ENCODE measurements at places on chromosomes 11 and 22.

DNA sequence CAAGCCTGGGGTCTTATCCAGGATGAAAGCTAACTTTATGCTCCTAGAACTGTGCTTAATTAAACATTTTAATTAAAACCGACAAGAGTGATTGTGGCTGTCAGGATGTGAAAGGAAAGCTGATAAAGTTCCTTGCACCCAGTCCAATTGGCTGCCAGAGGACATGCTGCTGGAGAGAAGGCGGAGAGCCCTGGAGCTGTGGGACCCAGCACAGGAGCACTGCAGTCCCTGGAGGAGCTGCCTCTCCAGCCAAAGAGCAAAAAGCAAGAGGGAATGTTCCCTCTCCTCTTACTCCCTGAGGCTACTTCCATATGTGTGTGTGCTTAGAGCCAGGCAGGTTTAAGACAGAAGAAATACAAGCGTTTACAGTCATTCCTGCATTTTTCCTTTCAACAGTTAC, 118.6 kb downstream of the OPCML start:
- DNase-seq: no peak

GRCh38 chr11:66556086-66556485, 9.4 kb downstream of the ACTN3 start:
- no peak for DNase-seq

GRCh38 chr22:26401726-26402125, 27.3 kb upstream of the ASPHD2 start:
- no peak for DNase-seq

DNA sequence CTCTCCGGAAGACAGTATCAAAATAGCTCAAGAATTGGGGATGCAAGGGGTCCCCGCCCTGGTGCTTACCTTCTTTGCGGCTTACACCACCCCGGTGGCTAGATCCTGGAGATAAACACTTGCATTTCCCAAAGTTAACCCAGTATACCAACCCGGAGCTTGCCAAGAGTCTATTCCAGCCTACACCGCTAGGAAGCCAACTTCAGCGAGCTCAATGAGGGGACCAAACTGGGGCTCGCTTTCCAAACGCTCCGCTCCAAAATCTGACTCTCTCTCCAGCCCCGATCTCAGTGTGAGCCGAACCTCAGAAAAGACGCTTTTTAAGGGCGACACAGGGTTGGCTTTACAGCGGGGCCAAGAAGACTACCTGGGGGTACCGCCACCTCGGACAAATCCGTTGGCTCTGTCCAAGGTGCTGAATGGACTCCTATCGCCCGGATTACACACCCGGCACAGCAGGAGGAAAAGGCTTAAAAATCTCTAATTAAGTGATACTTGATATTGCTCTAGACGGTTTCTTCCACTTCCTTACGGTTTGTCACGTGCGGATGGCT, 20.1 kb upstream of the BDNF start:
- no peak for DNase-seq

DNA sequence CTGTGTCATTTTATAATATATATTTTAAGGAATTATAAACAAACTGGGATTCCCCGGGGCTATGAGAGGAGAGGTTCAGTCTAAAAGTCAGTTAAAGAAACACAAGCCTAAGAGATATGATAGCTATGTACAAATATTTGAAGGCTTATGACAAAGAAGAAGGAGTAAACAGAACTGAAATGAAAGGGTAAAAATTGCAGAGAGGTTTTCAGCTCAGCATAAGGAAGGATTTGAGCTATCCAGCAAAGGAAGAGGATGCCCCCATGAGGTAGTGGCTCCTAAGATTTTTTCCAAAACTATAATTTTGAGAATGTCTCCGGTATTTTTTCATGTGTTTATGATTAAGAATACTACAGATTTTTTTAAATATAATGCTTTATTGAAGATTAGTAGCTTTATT, 57.9 kb upstream of the ANGPTL5 start:
- no peak for DNase-seq

DNA sequence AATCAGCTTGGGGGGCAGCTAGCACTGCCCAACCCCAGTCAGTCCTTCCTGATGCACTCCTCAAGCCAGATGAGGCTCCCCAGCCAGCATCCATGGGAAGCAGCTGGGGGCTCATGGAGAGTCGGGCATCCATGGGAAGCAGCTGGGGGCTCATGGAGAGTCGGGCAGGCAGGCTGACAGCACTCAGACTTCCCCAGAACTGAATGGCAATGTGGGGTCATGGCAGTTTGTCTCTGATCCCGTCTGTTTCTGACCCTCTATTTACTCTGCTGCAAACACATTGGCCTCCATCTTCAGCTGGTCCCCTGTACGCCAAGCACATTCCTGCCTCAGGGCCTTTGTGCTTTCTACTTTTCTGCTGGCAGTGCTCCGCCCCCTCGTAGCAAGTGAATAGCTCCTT, 314.8 kb downstream of the NTM start:
- DNase-seq: no peak

DNA sequence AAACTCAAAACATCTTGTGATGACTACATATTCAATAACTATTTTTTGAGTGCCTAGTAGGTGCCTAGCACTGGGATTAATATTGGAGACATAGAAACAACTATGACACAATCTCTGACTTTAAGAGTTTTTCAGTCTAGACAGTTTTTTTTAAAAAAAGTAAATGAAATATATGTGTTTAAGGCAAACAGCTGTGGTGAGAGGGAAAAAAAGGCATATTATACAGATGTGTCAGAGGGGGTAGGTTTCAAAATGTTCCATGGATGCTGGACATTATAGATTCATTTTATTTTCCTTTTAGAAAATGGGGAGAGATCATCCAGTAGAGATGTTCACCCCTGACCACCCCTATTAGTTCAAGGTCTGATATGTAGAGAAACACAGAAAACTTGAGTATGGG, 90.8 kb downstream of the LUZP2 start:
- no peak for DNase-seq

DNA sequence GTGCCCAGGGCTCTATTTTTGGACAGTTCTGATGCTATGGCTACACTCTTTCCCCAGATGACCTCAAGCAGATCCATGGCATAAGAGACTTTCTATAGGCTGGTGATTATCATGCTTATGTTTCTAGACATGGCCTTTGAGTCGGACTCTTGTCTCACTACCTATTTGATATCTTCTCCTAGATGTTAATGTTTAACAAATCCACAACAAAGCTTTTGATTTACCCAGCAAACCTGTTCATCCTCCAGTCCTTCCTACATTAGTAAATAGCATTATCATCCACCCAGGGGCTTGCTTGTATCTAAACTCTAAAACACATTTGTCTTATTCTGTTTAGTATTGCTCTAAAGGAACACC, 188.7 kb downstream of the CSNK2A3 start:
- DNase-seq: no peak

DNA sequence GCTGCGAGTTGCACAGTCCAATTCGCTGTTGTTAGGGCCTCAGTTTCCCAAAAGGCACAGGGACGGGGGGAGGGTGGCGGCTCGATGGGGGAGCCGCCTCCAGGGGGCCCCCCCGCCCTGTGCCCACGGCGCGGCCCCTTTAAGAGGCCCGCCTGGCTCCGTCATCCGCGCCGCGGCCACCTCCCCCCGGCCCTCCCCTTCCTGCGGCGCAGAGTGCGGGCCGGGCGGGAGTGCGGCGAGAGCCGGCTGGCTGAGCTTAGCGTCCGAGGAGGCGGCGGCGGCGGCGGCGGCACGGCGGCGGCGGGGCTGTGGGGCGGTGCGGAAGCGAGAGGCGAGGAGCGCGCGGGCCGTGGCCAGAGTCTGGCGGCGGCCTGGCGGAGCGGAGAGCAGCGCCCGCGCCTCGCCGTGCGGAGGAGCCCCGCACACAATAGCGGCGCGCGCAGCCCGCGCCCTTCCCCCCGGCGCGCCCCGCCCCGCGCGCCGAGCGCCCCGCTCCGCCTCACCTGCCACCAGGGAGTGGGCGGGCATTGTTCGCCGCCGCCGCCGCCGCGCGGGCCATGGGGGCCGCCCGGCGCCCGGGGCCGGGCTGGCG, at the start of gene BCR:
Gene BCR (plus strand): TSS at position 209 of the 592 bp plus-strand sequence. CDS start 452 bp downstream, outside the sequence.
- peak; percentile 18 for DNase-seq

DNA sequence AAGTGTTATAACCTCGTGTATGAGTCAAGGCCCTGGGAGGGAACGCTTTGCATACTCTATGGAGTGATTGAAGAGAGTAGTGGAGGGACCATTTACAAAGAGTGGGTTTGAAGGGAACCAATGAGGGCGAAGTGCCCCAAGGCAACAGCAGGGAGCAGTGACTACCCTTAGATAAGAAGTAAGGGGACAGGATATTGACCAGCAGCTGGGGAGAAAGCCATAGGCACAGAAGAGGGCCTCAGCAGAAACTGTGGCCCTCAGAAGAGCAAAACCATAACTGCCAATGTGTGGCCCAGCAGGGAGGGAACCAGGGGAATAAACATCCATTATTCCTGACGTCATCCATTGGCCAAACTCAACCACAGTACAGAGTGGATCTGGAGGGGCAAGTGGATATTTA, 24.7 kb downstream of the PARVA start:
- DNase-seq: no peak

GRCh38 chr22:16917144-16918003, 90.6 kb downstream of the GAB4 start:
- DNase-seq: peak; percentile 2

GRCh38 chr11:59756845-59757244, 1.7 kb downstream of the STX3 start:
- no peak for DNase-seq

DNA sequence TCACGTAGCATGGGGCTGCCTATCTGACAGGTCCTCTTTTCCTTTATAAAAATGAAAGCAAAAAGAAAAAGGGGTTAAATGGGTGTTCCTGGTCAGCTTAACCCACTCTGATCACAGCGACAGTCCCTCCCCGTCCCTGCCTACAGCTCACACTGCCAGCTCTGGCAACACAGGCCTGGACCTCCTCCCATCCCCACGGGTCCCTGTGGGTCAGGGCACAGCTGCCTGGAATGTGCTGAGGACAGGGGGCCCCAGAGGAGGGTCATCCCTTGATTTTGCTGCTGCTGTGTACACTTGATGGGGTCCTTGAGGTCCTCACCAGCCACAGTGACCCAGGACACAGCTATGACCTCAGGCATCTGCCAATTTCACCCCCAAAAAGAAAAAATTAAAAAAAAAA, 29.6 kb upstream of the CYP2D6 start:
- DNase-seq: no peak

DNA sequence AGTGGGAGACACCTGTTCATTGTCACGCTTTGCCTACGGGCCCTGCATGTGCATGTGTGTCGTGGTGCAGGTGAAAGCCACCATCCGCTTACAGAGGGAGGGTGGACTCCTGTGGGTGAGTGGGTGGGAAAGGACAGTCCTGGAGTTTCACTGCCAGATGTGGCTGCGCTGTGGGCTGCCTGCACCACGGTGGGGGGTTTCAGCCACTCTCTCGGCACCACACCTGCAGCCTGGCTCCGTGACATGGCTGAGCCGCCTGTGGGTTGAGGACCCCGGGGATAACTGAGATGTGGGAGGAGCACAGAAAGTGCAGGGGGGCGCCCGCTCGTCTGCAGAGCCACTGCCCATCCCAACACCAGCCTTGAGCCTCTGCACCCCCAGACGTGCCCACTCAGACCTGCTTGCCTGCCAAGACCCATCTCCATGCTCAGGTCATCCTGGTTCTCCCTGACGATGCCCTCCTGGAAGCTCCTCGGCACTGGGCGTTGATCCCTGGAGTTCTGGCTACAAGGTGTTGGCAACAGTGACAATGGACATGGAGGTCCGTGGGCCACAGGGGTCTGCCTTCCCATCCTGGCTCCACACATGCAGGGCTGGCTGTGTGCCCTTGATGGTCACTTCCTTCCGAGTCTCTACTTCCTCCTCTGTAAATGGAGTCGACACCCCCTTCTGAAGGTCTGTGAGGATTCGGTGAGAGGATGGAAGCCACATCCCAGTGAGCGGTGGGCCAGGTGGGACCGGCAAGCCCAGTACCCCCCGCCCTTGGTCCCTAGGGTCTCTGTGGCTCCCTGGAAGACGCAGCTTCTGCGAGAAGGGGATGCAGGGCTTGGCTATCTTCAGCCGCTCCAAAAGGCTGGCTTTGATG, 1007.0 kb downstream of the BRD1 start:
- no peak for DNase-seq

DNA sequence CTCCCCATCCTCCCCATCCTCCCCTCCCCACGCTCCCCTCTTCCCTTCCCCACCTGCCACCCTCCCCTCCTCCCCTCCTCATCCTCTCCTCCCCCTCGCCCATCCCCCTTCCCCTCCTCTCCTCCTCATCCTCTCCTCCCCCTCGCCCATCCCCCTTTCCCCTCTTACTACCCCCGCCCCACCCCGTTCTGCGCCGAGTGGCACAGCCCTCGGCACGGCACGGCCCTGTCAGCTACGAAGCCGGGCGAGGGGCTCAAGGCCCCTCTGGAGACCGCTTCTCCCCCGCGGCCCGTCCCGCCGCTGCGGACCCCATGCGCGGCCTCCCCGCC, 449.9 kb downstream of the OPCML start:
- DNase-seq: no peak

DNA sequence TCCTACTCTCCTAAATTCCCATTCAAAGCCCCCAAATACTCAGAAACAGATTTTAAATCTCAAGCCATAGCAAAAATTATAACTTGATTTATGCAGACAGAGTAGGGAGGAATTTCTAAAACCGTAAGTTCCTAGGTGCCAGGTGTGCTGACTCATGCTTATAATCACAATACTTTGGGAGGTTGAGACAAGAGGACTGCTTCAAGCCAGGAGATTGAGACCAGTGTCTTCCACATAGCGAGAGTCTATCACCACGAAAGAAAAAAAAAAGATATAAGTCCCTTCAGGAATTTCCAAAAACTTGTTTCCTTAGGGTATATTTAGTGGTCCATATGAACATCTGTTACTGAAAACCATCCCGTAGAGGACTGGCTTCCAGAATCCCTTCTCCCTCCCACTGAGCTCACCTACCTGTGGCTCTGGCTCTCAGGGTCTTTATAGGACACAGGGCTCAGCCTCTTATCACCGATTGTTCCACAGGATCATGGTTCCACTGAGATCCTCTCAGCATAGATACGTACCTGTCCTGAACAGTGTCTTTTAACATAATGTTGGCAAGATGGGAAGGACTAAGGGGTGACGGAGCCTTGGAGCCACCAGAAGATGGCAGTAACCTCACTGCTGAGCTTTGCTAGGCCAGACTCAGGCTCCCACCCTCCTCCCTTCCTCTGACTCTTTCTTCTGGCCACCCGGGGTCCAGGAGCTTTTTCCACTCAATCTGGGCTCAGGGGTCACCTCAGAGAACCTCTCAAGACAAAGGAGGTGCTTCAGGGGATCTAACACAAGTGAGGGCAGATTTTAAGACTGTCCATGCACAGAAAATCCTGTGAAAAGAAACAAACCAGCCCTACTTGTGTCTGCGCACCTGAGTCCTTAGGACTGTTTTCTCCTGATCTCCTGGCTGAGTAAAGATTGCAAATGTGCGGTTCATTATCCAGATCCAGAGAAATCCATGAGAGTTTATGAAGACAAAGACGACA, 117.5 kb upstream of the TOP3B start:
- DNase-seq: no peak

- no peak for DNase-seq
These were observed 390.3 kb downstream of the BRD1 start for GRCh38 chr22:49437356-49437755.

GRCh38 chr11:72924568-72925190, 110.5 kb downstream of the ATG16L2 start:
- DNase-seq: no peak

GRCh38 chr11:14364322-14364721, 5.3 kb upstream of the RRAS2 start:
- no peak for DNase-seq

- no peak for DNase-seq
These were observed 105.3 kb upstream of the KIRREL3 start for GRCh38 chr11:127105593-127106541.
